ENCODE measurements at places on chromosomes 4 and X. TPM values are rescaled to one million over a fixed set of nuclear protein-coding genes. Genes with fewer than 3 reads are reported as not detected.

Gene ARHGEF6
- not detected for total RNA-seq

DNA sequence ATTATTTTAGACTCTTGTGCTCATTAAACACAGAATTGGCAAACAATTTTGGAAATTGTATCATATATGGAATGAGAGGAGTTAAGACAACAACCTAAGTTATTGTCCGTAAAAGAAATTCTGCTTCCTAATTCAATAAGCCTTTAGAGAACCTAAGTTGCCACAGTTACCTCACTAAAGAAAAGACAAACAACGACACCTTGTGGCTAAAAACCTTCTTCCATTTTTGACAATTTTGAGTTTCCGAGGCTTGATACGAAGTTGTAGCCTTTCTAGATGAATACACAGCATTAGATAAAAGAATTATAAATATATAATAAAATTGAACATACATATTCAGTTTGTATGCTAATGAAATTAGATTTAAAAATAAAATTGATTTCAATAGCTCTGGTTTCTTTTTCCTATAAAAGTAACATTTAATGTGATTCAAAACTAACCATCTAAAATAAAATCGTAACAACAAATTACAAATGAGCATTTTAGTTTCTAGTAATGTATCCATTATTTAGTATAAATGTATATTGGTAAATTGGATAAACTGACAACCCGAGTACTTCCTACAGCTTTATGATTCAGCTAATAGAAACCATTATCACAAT lies 275.1 kb downstream of the GPM6A start:
- no peak for DNase-seq
- no peaks in the 10 kb centered on the region for H3K4me1 ChIP-seq
- H3K27ac ChIP-seq = no peak overlapping the region
- no peak overlapping the region for H3K4me3 ChIP-seq
- H3K27me3 ChIP-seq = no peaks in the 10 kb centered on the region

DNA sequence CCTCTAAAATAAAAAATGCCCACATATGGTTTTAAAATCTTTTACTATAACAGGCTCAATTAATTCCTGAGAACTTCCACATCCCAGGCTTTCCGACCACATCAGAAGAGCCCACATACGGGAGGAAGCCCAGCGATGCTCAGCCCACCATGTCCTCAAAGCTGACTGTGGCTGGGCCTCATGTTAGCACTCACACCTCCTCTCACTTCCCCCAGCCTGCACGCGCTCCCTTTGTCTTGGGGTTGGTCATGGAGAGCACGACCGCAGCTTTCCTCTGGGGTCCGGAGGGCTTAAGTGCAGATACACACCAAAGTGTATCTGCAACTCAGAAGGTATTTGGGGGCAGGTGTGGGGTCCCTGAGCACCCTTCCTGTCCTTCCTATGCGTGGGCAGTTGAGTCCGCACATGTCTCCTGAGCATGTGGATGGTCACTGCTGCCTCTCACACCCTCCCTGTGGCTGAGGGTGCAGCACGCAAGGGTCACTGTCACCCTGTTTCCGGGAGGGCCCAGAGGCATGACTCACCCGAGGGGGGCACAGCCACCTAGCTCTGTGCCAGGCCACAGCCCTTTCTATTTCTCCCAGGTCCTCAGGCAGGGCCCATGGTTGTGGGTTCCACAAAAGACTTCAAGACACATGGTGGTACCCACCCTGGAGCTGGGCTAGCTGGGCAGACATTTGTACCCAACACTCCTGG lies 21.2 kb downstream of the WDR1 start:
- H3K27me3 ChIP-seq = no peaks in the 10 kb centered on the region
- H3K27ac ChIP-seq = no peak overlapping the region
- H3K4me3 ChIP-seq = no peak overlapping the region
- no peaks in the 10 kb centered on the region for H3K4me1 ChIP-seq
- H3K36me3 ChIP-seq = peaks cover 2% of the 10 kb centered on the region

- H3K27ac ChIP-seq = no peak overlapping the region
- no peaks in the 10 kb centered on the region for H3K4me1 ChIP-seq
These were observed 186.5 kb upstream of the RPL34 start for GRCh38 chr4:108433832-108434231.

GRCh38 chrX:127025013-127025412 lies 205.5 kb downstream of the PRR32 start:
- no peaks in the 10 kb centered on the region for H3K27me3 ChIP-seq
- no peak overlapping the region for H3K4me3 ChIP-seq
- H3K4me1 ChIP-seq = no peaks in the 10 kb centered on the region

GRCh38 chrX:154441564-154441963 lies 2.4 kb upstream of the FAM50A start:
- no peak for DNase-seq
- no peak overlapping the region for H3K27ac ChIP-seq
- H3K4me1 ChIP-seq = no peaks in the 10 kb centered on the region
- no peak overlapping the region for H3K4me3 ChIP-seq
- no peaks in the 10 kb centered on the region for H3K36me3 ChIP-seq
- no peaks in the 10 kb centered on the region for H3K27me3 ChIP-seq

- peaks cover 15% of the 10 kb centered on the region for H3K4me1 ChIP-seq
- no peak for DNase-seq
- H3K27me3 ChIP-seq = no peaks in the 10 kb centered on the region
- no peak overlapping the region for H3K4me3 ChIP-seq
- H3K27ac ChIP-seq = no peak overlapping the region
These were observed 170.8 kb upstream of the GATB start for GRCh38 chr4:151931563-151931962.

GRCh38 chrX:136185401-136186022 lies 38.2 kb downstream of the FHL1 start:
- no peak overlapping the region for H3K27ac ChIP-seq
- H3K4me1 ChIP-seq = no peaks in the 10 kb centered on the region
- H3K4me3 ChIP-seq = no peak overlapping the region
- no peak for DNase-seq

All from Caco-2 (cell line).